Glomerular endothelial cell (primary cell): ENCODE measurements at places on chromosomes 5 and 9. TPM values are rescaled to one million over a fixed set of nuclear protein-coding genes. Genes with fewer than 3 reads are reported as not detected.

DNA sequence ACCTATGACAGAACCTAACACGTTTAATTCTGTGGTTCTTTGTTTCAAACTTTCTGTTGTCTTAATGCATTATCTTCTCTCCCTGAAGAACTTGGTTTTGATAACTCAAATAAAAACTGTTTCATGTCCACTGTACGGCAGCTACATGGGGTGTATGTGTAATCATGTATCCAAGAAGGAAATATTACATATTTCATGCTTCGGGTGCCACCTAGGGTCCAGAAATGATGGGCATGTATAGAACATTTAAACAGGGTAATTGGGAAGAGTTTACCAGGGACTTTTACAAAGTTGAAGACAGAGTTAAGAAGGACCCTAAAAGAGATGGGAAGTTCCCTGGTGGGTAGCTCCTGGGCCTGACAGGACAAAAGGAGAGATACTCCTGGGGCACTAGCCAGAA lies 291.3 kb downstream of the FBXL7 start:
- no peak for DNase-seq

DNA sequence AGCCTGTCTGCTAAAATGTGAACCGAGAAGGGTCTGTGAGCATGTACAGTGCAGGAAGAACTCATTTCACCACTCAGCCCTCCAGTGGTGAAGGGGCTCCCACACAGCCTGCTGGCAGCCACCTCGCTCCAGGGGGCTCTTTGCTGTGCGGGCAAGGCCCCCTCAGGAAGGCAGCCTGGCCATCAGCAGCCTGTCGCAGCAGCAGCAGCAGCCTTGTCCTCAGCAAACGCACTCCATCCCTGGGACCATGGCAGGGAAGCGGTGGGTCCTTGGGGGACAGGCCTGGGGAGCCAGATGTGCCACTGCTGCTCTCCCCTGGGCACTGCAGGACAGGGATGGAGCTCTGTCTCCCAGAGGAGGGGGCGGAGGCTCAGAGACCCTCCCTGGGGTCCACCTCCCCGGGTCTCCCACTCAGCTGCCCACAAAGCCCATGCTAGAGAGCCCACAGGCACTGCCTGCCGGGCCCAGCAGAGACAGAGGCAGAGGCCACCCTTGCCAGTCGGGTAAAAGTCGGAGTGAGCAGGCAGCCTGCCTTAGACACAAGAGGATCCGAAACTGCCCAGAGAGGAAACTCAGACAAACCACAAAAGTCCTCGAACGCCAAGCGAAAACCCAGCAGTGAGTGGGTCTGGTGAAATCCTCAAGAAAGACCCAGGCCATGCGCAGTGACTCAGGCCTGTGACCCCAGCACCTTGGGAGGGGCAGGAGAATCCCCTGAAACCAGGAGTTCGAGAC lies 8.0 kb downstream of the BRD3 start:
- DNase-seq, result no peak

- DNase-seq, result no peak
Observed at GRCh38 chr9:87036506-87036905, 89.2 kb upstream of the GAS1 start.

- no peak for DNase-seq
Observed at GRCh38 chr5:53031695-53032096, 42.5 kb downstream of the ITGA2 start.

DNA sequence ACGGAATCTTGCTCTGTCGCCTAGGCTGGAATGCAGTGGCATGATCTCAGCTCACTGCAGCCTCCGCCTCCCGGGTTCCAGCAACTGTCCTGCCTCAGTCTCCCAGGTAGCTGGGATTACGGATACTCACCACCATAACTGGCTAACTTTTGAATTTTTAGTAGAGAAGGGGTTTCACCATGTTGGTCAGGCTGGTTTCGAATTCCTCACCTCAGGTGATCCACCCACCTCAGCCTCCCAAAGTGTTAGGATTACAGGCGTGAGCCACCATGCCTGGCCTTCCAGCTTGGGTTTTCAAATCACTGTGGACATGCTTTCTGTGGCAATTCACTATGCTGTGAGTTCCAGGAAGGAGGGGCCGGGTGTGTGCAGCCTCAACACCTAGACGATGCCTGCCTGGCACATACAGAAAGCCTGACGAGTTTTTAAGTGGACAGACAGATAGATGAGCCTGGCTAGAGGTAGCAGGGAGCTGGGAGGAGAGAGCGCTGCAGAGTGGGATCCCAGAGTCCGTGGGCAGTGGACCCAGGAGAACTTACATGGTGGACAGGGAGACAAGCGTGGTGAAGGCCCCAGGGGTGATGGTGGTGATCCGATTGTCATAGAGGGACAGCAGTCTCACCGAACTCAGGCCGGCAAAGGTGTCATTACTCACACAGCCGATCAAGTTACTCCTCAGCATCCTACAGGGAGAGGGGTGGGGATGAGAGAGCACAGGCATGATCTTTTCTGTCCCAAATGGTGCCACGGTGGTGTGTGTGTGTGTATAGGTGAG lies 173.4 kb upstream of the PANK3 start:
- DNase-seq, result no peak

- DNase-seq, result no peak
Observed at GRCh38 chr5:164153469-164154172, 648.2 kb downstream of the MAT2B start.

DNA sequence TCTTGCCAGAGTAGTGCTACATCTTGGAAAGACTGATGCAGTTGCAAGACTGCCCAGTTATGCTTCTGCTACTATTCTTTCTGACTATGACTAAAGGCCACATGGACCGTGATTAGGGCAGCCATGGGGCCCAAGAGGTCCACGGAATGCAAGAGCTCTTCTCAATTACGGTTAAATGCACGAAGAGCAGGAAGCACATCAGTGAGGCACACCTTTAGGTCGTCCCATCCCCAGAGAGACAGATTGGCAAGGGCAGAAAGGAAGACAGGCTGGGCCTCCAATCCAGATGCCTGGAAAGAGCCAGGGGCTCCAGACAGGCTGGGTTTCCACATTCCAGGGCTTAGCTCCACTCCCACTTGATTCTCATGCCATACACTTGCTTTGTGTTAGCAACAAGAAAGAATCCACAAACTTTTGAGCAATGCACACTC lies 132.3 kb upstream of the SLIT3 start:
- DNase-seq, result no peak

DNA sequence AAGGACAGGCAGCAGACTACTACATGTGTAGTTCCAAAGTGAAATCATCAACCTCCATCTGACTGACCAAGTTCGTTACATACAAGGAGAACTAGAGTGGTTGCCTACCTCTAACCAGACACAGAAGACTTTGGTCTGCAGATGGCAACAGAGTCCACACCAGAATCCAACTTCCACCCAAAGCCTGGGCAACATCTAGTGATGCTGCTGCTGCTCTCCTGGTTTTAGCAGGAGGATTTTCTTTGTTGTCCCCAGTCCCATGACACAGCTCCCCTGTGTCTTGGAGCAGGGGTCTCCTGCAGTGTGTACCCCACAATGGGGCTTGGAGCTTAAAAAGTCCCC lies 46.4 kb upstream of the APC start:
- no peak for DNase-seq

GRCh38 chr5:90810211-90810610 lies 251.6 kb downstream of the ADGRV1 start:
- DNase-seq, result no peak

DNA sequence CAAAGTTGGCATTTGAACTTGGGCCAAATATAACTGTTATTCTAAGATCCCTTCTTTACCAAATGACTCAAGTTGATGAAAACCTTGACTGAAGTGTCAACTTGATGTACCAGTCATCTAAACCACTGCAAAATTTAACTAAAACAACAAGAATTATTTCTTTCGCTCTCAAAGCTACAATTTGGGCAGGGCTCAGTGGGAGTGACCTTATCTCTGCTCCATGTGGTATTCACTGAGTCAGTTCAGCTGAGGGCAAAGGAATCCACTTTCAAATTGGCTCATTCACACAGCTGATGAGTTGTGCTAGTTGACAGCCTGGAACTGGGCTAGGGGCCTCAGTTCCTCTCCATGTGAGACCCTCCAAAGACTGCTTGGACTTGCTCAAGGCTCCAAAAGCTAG lies 166.3 kb downstream of the RORB start:
- no peak for DNase-seq

GRCh38 chr5:132462856-132463745 lies 27.5 kb downstream of the IRF1 start:
- DNase-seq, result no peak

DNA sequence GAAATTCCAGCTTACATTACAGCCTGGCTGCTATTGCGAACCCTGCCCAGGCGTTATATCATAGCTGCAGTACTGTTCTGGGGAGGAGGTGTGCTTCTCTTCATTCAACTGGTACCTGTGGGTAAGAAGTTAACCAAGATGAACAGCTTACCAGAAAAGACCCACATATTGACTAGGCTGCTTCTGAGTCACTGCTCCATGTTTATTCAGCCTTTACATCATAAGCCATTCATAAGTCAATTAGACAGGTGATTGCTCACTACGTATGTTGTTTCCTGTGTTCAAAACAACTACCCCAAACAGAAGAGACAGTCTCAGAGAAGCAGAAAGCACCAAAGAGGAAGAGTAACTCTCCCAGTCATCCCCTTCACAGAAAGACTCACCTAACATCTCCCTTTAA lies 34.7 kb upstream of the SLC22A5 start:
- peak; percentile 20 for DNase-seq

- no peak for DNase-seq
Observed at GRCh38 chr9:123424131-123424530, 68.1 kb downstream of the CRB2 start.

Gene PCDHGA3
- total RNA-seq, result 1.6 and 4.0 TPM in 2 replicates

Gene SHOC1
- 0.06 TPM in 1 of 2 replicates, not detected in the other for total RNA-seq

Gene PCDHB16
- total RNA-seq, result 0.05 and 1.1 TPM in 2 replicates

Gene HSDL2
- total RNA-seq, result 16.4 and 21.3 TPM in 2 replicates
